Retinal pigment epithelial cell (primary cell): ENCODE measurements at places on chromosomes 7 and 10.

GRCh38 chr10:12705943-12706342 is 295.6 kb downstream of the CCDC3 start:
- no peak for DNase-seq

DNA sequence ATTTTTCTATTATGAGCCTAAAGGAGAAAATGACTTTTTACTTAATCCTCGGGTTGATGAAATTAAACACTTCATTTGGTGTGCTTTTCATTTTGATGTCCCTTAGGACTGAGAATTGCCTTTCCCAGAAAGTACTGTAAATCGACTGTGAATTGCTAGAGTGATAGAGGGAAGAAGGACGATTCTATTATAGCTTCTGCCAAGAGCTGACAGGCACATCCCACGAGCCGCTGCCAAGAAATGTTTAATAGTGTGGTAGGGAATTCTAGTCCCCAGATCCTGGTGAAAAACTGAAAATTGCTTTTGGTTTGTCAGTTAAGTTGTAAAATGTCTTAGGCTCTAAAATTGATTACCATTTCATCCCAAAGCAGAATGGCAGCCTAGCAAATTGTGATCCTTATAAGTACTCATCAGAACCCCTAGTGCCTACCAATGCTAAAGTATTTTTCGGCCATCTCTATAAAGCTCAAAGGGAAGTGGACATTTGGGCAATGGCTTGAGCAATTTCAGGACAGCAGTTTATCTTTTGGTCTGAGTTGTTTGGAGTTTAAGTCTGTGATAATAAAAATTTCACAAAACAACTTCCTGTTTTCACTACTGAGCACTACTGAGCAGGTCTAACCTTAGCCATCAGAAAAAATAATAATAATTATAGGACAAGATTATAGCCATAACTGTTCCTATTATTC is 44.6 kb upstream of the HYCC1 start:
- no peak for DNase-seq

DNA sequence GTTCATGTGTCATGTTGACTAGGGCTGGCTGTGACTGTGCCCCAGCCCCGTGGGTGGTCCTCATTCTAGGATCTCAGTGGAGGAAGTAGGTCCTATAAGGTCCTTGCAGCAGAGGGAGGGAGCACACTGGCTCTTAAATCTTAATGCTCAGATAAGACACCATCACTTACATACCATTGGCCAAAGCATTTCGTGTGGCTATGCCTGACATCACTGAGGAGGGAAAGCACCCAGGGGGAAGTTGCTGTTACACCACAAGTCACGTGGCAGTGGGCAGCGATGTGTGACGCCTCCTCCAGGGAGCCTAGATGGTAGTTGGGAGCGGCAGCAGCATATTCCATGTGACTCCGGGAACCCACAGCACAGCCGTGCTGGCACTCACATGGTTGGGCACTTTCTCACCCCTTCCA is 224.7 kb upstream of the SH2B2 start:
- DNase-seq = no peak

- no peak for DNase-seq
These were observed 25.3 kb downstream of the CCDC7 start for GRCh38 chr10:32471232-32471631.

DNA sequence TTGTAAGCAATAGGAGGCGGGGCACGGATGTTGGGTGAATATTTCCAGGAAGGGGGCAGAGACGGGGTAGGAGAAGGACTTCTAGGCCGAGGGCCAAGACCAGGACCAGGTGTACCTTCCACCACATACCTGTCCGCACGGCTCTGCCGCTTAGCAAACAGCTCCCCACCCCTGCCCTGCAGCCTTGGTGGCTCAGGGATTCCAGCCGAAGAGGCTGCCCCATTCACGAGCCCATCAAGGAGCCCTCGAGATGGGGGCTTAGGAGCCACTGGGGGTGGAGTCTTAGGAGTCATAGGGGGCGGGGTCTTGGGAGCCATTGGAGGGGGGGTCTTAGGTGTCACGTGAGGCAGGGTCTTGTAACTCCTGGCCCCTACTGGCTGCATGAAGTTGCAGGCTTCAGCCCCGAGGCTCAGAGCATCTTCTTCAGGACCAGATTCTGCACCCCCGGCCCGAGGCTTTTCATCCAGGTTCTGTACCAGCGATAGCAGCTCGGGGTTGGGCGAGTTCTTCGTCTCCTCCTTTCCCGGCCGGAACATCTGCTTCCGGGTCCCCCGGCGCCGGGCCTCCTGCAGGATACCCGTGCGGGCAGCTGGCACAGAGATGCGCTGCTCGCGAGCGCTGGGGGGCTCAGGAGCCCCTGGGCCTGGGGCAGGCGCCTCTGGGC is 6.1 kb upstream of the MYOZ1 start:
- no peak for DNase-seq

DNA sequence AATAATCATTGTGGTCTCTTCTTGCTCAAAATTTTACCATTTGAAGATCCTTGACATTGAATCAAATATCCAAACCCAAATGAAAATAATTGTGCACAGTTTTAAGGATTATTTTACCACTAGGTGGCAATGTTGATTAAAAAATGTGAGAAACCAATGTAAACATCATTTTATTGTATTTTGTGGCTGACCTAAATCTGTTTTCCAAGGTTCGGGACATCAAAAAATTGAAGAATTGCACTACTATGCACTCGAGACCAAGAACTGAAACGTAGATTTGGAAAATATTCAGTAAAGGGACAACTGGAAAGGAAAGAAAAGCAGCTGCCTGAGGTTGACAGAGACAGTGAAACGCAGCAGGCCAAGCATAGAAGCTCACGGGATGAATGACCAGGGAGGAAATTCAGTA is 259.3 kb downstream of the SNX13 start:
- DNase-seq = no peak

GRCh38 chr10:3757250-3757637 is 27.8 kb downstream of the KLF6 start:
- no peak for DNase-seq

DNA sequence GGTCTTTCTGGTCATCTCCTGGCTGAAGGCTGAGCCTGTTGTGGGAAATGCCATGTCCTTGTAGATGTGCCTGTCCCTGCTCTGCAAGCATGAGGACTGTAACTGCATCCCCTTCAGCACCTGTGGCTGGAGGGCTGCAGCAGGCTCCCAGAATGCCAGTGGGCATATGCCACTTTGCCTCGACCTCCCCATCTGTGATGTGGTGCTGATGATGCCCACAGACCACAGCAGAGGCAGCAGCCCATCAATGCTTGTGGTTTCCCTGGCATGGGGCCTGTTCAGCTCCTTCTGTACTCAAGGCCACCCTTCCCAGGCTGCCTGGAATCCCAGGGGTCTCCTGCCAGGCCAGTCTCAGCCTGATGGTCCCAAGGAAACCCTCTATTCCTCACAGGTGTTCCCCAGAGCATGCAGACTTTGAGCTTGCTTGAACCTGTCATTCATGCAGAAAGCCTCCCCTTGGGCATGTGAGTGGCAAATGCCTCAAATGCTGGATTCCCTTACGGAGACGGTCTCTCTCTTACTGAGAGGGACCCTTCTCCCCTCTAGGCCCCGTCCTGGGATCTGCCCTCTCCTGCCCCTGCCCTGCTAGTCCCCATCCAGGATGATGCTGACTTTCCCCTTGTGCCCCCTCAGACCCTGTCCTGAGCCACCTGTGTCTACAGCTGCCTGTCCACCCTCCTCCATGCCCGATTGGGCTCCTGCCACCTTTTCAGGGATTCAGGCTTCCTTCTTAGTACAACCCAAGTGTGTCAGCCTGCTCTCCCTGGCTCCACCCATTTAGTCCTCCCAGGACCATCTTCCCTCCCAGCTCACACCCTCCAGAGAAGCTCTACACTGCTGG is 50.9 kb upstream of the ANTXRL start:
- DNase-seq = no peak

DNA sequence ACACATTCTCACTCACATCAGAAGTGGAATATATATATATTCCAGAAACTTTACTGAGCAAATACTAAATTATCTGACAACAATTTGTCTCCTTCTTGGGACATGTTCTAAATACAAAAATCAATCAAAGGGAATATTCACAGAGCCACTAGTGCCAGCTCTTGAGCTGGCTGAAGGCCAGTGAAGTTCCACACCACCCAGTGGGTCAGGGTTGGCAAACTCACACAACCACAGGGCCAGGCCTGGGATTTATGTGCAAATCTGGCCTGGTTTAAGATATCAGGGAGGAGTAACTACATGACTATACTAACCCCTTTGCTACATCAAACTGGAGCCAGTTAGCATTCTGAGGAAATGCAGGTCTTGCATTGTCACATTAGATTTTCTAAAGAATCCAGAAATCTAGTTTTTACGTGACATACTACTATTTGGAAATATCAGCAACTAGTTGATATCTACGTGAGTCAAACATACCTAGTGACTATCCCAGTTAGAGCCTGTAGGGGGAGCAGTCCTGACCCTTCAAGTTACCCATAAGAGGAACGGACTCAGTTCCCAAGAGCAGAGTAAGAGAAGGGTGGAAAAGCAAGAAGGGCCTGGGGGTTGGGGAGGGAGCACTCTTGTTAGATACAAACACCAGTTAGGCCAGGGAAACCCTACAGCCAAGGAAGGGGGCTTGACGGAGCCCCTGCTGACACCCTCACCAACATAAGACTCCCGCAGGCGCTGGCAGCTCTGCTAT is 600.4 kb downstream of the KCNMA1 start:
- DNase-seq = no peak

- no peak for DNase-seq
These were observed 551.0 kb upstream of the AUTS2 start for GRCh38 chr7:69047151-69047754.

- no peak for DNase-seq
These were observed 638 bp downstream of the METTL27 start for GRCh38 chr7:73841689-73842066.

GRCh38 chr7:35012160-35012559 is 25.1 kb downstream of the DPY19L1 start:
- DNase-seq = no peak

GRCh38 chr7:140485500-140486265 is 6.4 kb upstream of the MKRN1 start:
- DNase-seq = no peak

GRCh38 chr7:91294639-91295220 is 30.5 kb downstream of the FZD1 start:
- no peak for DNase-seq

- DNase-seq = no peak
These were observed 281.1 kb upstream of the MEOX2 start for GRCh38 chr7:15967551-15967950.

DNA sequence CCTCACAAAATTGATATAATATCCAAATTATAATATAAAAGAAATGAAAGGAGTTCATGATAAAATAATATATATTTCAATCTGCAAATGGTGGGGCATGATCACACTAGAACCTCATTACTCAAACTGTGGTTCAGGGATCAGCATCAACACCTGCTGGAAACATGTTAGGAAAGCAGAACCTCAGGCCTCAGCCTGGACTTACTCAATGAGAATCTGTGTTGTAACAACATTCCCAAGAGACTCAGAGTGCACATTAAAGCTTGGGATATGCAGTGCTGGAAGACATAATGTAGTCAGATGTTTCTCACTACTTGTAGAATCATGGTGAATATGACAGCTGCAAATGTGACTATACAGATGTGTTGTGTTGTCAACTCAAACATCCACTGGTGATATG is 81.7 kb upstream of the ITPRID1 start:
- DNase-seq = no peak

DNA sequence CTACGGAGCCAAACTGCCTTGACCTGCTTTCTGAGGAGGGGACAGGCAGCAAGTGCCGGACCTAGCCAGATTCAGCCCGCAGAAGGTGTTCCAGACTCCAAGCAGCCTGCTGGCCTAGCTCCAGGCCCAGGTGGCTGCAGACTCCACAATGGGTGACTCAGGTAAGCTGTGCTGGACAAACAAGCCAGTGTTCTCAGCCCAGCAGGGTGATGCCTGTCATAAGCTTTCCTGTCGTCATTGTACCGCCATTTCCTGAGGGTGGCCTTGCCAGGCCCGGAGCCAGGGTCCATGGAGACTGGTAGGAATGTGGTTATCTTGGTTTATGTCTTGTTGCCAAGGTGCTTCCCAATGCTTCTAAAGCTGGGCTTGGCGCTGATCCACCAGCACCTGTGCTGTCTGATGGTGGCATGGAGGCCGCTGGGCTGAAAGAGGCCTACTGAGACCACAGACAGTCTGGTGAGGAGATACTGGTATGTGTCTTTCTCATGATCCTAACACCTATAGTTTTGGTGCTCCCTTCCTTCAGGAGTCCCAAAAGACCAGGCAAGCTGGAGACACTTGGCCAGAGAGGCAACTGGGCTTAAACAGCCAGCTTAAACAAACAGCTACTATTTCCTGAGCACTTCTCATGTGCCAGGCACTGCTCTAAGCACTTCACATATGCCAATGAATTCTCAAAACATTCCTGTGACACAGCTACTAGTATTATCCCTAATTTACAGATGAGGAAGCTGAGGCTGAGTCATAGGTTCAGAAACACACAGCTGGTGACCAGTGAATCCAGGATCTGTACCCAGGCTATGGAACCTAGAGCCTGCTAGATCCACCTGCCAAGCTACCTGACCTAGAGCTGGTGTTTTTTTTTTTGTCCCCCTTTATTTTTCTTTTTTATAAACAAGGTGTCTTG is 42.0 kb downstream of the ZC3HC1 start:
- peak; percentile 78 for DNase-seq

- no peak for DNase-seq
These were observed 24.8 kb downstream of the ADCY1 start for GRCh38 chr7:45598886-45599520.

DNA sequence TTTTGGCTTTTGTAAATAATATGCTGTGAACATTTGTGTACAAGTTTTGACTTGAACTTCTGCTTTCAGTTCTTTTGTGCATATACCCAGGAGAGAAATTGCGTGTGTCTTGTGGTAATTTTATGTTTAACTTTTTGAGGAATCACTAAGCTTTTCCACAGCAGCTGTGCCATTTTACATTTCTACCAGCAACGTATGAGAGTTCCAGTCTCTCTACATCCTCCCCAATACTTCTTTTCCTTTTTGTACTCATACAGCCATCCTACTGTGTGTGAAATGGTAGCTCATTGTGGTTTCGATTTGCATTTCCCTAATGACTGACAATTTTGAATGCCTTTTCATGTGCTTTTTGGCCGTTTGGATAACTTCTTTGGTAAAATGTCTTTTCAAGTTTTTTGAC is 66.3 kb upstream of the INHBA start:
- no peak for DNase-seq

- DNase-seq = peak; percentile 11
These were observed 338.0 kb upstream of the MKI67 start for GRCh38 chr10:128463991-128464760.

DNA sequence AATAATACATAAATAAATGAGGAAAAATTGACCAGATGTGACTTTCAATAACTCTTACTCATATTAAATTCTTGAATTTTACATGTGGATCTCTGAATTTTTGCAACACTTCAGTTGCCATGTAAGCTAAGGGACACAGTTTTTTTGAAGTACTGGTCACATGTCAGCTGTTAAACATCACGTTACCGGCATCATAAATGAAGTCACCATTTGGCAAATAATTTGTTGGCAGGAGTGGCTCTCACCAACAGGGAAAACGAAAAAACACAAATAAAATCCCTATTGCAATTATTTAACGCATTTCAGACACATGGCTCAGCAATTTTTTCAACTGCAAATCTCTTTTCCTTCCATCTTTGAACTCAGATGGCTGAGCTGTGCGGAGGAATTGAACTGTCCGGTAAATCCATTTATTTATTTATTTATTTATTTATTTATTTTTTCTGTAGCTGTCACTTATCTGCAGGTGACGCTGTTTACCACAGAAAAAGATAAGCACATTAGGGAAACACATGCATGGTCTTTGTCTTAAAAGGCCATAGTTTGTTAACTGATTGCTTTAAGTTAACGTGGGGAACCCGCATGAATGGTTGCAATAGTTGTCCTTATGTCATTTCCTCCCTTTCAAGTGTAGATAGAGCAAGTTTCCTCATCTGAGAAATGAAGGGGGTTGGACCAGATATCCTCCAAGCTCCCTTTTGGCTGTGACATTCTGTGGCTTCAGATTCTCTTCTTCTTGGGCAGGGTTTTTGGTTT is 64.7 kb upstream of the JAZF1 start:
- no peak for DNase-seq
